Foreskin fibroblast (primary cell): ENCODE measurements at places on chromosomes 1 and 21.

DNA sequence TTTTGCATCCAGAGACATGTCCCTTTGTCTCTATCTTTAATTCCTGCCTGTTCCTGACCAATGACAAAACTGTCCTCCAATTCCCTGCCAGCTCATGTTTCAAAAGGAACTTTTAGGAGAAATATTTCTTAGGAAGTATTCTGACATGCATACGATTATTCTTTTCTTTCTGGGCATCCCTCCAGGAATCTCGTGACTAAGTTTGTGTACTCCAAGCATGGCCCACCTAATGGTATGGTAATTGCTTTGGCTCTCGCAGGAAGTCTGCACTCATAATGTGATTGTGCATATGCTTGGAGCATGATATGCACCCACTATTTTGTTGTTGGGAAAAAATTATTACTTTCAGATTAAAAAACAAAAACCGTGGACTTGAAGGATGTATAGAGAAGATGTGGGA is 256.4 kb downstream of the PRDM2 start:
- DNase-seq: peak; percentile 92

DNA sequence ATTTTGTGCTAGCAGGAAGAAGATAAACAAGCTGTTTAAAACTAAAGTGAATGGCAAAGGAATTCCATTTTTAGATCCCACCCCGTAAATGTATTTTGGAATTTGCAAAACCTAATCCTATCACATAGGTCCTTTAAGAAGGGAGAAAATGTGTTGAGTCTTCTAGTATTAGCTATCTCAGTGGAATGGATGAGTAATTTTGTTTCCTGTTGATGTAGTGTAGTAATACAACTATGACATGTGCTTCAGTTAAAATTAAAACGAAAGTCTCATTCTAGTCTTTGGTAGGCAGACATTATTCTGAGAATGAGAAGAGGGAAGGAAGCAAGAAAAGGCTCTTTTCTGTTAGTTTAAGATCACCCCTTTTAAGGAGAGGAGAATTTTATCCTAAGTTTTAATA is 265.9 kb upstream of the C1orf105 start:
- DNase-seq: peak; percentile 65

- DNase-seq: peak; percentile 64
These were observed 40.0 kb upstream of the IKBKE start for GRCh38 chr1:206430031-206430983.

GRCh38 chr1:235468970-235469369 is 35.3 kb downstream of the B3GALNT2 start:
- peak; percentile 34 for DNase-seq

- no peak for DNase-seq
These were observed 533.9 kb downstream of the PLPP3 start for GRCh38 chr1:56045477-56045876.
